Breast epithelium (tissue), 4 donors: ENCODE measurements at places on chromosomes 11 and 22.

- DNase-seq, result no peak
Measured at GRCh38 chr22:29787371-29787980, 20.3 kb downstream of the UQCR10 start.

DNA sequence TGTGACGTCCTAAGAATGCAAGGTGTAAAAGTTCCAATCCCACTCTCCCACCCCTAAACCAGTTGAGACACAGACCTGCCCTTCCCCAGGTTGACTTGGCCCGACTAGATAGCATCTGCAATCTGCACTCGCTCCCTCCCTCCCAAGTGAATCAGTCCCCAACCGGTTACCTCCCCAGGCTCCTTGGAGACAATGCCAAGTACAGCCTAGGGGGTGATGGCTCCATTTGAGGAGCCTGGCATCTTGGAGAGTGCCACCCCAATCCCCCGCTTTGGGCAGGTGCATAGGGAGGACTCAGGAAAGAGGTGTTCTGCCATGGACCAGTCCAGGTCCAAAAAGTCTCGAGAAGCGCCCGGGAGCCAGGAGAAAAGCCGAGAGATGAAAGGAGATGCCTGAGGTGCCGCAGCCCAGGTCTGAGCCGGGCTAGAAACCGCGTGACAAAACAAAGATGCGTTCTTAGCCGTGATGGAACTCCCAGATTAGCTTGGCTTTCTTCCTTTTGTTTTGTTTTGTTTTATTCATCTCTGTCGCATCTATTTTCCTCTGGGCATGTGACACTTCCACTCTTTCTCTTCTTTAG is 18.7 kb upstream of the SNX32 start:
- DNase-seq, result no peak

- DNase-seq, result no peak
Measured at GRCh38 chr11:68303982-68304780, 8.2 kb upstream of the LRP5 start.

GRCh38 chr11:120248551-120249278 is 8.8 kb downstream of the POU2F3 start:
- DNase-seq, result no peak

DNA sequence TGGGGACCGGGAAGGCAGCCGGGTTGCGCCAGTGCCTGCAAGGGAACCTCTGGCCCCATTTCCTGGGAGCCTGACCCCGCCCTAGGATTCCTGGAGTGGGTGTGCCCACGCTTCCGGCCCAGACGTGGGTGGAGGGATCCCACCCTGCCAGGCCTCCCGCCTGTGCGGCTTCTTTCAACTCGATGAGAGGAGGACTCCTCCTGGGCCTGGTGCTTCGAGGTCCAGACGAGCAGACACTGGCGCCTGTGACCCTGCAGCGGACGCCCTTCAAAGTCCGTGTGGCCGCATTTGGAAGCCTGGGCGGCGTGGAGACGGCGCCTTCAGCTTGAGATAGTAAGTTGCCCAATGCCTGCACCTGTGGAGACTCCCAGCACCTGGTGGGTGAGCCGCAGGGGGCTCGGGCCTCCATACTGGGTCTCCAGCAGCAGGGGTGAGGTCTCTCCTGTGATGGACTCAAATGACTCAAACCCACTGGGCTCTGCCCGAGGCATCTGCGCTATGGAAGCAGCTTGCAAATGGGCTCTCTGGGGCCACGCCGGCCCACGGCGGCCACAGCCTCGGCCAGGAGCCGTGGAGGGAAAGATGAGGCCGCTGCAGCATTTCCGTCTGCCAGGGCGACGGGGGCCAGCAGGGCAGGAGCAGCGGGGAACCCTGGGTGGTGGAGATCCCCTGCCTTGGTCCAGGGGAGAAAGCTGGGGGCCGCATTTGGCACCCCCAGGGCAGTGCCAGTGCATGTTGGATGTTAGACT is 64.3 kb upstream of the PPARA start:
- peak; percentile 71 for DNase-seq

GRCh38 chr11:18495703-18496102 is 31.0 kb downstream of the TSG101 start:
- DNase-seq, result no peak
